ENCODE measurements at places on chromosomes 5 and 9.

DNA sequence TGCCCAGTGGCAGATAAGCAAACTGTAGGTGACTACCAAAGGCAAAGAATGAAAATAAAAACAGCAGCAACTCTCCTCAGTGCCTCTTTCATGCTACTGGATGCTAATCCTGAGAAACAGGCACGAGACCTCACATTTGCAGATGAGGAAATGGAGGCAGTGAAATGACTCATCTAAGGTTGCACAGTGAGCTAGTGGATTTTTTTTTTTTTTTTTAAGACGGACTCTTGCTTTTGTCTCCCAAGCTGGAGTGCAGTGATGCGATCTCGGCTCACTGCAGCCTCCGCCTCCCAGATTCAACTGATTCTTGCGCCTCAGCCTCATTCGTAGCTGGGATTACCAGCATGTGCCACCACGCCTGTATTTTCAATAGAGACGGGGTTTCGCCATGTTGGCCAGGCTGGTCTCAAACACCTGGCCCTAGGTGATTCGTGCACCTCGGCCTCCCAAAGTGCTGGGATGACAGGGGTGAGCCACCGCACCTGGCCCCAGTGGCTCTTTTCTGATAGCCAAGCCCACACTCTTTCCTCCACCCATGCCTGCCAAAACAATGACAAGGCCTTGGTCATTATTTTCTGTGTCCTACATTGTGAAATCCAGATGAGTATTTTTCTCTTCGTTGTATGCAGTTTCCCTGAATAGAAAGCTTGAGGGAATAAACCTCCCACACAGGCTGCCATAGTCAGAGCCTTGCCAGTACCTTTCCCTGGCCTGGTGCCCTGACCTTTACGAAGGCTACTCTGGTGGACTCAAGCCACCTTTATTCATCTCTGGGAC, 19.2 kb downstream of the DOCK2 start:
- no peak for DNase-seq

DNA sequence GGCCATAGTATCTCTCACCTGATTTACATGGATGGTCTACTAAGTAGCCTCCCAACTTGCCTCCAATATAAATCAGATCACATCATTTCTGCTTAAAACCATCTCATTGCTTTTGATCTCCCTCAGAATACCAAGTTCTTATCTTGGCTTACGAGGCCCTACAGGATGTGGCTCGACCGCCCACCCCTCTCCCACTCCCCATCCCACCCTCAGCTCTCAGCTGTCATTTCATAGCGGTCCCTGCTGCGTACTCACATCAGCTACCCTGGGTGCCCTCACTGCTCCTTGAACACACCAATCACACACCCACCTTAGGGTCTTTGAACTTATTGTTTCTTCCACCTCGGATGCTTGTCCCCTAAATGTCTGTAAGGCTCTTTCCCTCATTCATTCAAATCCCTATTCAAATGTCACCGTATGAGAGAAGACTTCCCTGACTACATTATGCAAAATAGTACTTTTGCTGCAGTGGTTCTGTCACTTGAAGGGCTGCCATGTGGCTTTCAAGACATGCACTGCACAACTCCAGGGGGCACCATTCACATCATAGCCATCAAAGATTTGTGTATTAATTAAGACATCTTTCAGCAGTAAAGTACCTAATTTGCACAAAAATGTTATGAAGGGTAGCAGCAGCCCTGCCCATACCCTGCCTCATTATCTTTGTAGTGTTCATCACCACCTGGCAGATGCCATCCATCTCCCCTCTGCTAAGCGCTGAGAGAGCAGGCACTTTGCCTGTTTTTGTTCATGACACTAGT, 171.1 kb downstream of the ENC1 start:
- no peak for DNase-seq

GRCh38 chr5:59416026-59416425, 477.5 kb downstream of the PDE4D start:
- DNase-seq: no peak

DNA sequence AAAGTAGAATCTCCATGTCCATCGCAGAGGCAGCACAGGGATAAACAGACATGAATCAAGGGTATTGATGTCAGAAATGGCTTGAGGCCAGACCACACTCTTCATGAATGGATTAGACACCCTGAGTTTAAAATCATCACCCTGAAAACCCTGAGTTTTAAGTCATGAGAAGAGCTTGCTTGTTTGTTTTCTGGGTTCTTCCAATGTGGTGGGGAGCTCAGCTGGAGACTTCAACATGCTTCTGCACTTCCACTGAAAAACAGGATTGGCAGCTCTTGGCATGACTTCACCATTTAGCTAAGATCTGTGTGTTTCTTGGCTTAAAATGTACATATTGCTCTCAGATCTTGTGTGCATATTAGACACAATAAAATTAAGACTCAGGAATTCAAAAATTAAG, 9.8 kb downstream of the GCNT4 start:
- no peak for DNase-seq

GRCh38 chr9:38065369-38066075, 3.5 kb downstream of the SHB start:
- DNase-seq: no peak

- DNase-seq: peak; percentile 37
Observed at GRCh38 chr9:126228781-126229444, 97.7 kb upstream of the MVB12B start.

- no peak for DNase-seq
Observed at GRCh38 chr5:163565931-163566608, 60.7 kb downstream of the MAT2B start.

Data from activated naive CD4-positive, alpha-beta T cell (primary cell).